ENCODE measurements at places on chromosomes 4 and X.

GRCh38 chr4:188779581-188779980, 640.3 kb downstream of the TRIML1 start:
- no peak for DNase-seq

- no peak for DNase-seq
These were observed 238.9 kb downstream of the PALLD start for GRCh38 chr4:168735735-168736134.

GRCh38 chr4:182090186-182090585, 153.0 kb upstream of the TENM3 start:
- DNase-seq, result no peak

DNA sequence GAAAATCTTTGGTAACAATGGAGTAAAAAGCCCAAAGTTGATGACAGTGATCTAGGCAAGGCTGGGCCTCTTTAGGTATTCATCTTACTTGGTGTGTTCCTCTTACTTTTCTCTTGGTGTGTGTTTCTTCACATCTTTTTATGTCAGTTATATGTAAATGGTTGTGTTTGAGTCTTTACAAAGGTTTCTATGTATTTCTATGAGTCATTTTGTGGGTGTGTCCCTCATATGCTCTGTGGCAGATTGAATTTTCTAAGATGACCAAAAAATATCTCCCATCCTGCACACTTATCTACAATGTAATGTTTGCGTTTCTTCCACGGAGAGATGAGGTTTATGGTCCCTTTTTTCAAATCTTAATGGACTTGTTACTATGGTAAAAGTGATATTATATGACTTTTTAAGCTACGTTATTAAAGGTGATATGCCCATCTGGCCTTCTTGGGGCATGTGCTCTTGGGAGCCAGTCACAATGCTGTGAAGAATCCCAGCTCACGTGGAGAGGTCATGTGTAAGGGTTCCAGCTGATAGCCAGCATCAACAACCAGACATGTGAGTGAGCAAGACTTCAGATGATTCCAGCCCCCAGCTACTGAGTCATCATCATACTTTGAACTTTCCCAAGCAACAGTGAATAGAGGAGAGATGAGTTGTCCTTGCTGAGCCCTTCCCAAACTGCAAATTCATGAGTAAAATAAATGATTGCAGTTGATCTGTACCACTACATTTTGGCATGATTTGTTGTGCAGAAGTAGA, 126.9 kb downstream of the CBLL2 start:
- DNase-seq, result no peak

GRCh38 chr4:86498863-86499166, 95.3 kb upstream of the PTPN13 start:
- no peak for DNase-seq

DNA sequence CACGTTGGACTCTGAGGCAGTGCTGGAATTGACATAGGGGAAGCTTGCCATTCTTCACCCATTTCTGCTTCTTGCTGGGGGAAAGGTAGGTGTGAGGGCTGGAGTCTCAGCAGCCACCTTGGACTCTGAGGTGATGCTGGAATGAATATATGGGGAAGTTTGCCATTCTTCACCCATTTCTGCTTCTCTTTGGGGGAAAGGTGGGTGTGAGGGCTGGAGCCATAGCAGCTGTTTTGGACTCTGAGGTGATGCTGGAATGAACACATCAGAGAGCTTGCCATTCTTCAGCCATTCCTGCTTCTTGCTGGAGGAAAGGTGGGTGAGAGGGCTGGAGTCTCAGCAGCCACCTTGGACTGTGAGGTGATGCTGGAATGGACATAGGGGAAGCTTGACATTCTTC, 115.1 kb downstream of the CRLF2 start:
- DNase-seq, result no peak

DNA sequence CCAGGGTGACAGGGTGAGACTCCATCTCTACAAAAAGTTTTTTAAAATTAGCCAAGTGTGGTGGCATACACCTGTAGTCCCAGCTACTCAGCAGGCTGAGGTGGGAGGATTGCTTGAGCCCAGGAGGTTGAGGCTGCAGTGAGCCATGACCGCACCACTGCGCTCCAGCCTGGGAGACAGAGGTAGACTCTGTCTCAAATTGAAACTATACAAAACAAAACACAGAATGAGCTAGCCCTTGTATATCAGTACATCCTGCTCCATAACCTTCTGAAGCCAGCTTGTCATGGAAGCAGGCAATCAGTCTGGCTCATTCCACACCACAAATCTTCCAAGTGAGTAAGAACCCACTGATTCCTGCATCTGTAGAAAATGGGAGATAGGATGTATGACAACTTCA, 49.0 kb downstream of the CD99L2 start:
- DNase-seq, result no peak
